ENCODE measurements at places on chromosomes 5 and 9. TPM values are rescaled to one million over a fixed set of nuclear protein-coding genes. Genes with fewer than 3 reads are reported as not detected.

GMCL2 gene
- not detected for total RNA-seq

SLC34A3 gene
- not detected for total RNA-seq

P4HA2 gene
- 268 TPM for total RNA-seq

DROSHA gene
- 23.2 TPM for total RNA-seq

PHF24 gene
- not detected for total RNA-seq
